ENCODE measurements at places on chromosomes 5 and 9.

GRCh38 chr5:128772356-128772755 lies 192.9 kb upstream of the SLC27A6 start:
- DNase-seq, result no peak

GRCh38 chr5:566636-567309 lies 42.5 kb upstream of the SLC9A3 start:
- no peak for DNase-seq

DNA sequence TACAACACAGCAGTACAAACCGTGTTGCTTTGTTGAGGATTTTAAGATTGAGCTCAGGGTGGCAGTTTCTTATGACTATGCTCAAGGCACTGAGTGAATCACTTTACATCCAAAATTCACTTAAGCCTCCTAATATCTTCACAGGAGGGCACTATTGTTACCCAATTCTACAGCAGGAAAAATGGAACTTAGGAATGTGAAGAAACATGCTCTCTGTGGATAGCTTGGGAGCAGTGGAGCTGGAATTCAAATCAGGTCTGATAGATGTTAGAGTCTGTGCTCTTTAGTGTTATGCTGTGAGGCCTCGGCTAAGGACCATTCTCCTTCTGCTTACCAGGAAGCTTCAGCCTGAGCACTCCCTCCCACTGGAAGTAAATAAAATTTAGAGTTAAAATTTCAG lies 18.7 kb upstream of the HMHB1 start:
- DNase-seq, result no peak

DNA sequence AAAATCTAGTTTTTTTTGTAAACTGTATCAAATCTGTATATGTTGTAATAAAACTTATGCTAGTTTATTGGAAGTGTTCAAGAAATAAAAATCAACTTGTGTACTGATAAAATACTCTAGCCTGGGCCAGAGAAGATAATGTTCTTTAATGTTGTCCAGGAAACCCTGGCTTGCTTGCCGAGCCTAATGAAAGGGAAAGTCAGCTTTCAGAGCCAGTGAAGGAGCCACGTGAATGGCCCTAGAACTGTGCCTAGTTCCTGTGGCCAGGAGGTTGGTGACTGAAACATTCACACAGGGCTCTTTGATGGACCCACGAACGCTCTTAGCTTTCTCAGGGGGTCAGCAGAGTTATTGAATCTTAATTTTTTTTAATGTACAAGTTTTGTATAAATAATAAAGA lies 24.3 kb downstream of the HMGCR start:
- no peak for DNase-seq

DNA sequence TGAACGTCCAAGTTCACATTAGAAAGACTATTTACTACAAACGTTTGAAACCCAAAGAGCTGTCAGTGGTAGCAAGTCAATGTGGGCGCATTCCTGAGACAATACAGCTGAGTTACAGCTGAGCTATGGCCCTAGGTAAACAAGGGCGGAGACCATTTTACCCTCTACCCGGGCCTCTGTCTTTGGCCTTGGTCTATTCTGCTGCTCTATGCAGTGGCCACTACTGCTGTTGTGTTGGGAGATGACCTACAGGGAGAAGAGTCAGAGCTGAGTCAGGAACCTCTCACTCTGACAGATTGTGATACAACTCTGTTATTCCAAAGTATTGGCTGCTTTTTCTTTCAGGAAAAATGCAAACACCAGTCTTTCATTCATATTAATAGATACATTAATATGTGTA lies 700.6 kb downstream of the SEMA5A start:
- DNase-seq, result no peak

- DNase-seq, result no peak
Observed at GRCh38 chr9:36144309-36145232, 8.0 kb downstream of the GLIPR2 start.

- DNase-seq, result no peak
Observed at GRCh38 chr5:147534172-147534951, 24.5 kb upstream of the DPYSL3 start.

GRCh38 chr5:143128412-143129071 lies 274.9 kb downstream of the NR3C1 start:
- DNase-seq, result no peak

- DNase-seq, result no peak
Observed at GRCh38 chr5:173772384-173773059, 115.6 kb upstream of the CPEB4 start.

DNA sequence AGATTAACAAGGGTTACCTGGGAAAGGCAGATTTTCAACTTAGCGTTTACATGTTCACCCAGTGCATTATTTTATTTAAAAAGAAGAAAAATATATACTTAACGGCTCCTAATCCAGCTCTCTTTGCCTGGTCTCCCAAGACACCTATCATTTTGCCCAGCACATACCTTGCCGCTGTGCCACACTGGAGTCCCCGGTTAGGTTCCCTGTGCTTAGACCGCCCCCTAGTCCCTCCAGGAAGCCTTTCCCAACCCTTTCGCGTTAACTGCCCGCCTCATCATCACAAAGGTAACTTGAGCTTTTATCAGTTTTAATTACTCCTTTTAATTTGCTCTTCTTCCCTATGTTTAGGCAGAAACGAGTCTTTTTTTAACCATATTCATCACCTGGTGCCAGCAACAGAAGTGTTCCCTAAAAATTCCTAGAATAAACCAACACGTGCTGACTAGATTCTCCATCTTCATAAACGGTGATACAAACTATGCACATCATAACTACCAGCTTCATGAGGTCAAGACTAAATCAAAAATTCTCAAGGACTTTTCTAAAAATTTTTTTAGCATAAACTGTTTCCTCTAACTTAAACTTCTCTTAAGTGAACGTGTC lies 19.7 kb downstream of the DNAJA1 start:
- no peak for DNase-seq

DNA sequence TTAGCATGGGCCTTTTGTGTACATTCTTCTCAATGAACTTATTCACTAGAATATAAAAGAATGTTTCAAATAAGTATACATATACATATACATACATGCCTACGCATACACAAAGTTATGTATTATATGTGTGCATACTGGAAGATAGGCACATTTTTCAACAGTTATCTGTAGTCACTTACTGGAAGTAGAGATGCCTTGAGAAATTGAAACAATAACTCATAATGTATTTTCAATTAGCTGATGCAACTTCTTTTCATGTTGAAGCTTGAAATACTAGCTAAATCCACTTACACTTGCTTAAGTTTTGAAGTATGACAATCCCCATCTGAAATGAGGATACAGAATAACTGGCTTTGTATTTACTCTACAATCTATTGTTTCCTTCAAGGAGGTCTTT lies 469.0 kb upstream of the PTGER4 start:
- no peak for DNase-seq

GRCh38 chr9:114396558-114397218 lies 8.9 kb upstream of the AKNA start:
- DNase-seq, result no peak

GRCh38 chr5:163846512-163846911 lies 341.1 kb downstream of the MAT2B start:
- no peak for DNase-seq

DNA sequence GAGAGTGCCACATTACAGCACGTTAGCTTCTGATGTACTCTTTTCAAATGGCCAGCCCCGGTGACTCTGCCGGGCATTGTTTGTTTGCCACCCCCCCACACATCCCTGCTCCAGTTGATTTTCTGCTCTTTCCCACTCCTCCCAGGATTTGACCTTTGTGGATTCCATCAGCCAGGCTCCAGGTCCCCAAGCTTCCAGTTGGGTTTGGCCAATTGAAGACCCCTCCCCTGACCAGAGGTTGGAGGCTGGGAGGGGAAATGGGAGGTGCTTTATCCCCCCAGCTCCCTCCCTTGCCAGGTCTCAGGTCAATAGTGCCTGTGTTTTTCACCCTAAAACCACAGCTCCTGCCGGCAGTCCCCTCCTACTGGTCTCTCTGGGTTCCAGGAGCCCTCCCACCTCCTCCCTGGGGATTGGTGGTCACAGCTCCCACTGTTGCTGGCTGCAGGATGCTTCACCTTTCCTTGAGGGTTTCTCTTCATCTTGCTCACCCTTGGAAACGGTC lies 34.9 kb downstream of the IRF1 start:
- DNase-seq, result no peak

GRCh38 chr5:161271816-161272215 lies 274.7 kb downstream of the GABRB2 start:
- no peak for DNase-seq

DNA sequence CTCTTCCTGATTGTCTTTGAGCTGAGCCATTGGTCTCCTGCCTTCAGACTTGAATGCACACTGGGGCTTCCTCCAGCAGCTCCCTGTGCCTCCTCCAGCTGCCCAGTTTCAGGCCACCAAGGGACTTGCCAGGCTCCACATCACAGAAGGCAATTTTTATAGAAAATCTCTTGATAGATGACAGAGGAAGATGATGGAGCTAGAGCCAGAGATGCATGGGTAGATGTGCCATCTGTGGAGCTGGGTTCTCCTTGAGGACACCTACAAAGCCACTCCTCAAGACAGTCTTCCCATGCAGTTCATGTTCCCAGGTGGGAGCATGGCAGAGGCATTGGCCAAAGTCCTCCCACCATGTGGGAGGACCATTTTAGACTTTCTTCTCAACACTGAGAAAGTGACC lies 239.6 kb upstream of the IRX1 start:
- no peak for DNase-seq

- no peak for DNase-seq
Observed at GRCh38 chr5:146671561-146672295, 155.7 kb upstream of the GPR151 start.

GRCh38 chr9:85016384-85017006 lies 347.0 kb downstream of the NTRK2 start:
- DNase-seq, result no peak

DNA sequence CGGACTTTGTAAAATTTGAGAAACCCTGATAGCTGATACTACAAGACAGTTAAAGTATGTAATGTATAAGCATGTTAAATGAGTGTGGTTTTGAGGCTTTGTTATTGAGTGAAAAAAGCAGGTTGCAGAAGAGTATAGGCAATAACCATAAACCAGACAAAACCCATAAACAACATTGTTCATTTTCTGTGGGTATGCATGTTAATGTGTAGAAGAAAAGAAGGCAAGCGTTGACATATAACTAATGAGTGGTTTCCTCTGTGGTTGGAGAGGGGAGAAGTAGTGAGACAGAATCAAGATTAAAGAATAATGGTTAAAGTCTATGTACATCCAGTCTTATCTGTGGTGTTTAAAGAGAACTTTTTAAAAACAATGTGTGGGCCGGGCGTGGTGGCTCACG lies 26.2 kb downstream of the RAD23B start:
- DNase-seq, result no peak

Data from activated T-helper 1 cell treated with Interleukin-2 at 50 U/mL for 16 hours (primary cell).